NCI-H1417 (cell line): ENCODE measurements at places on chromosomes 5 and 9.

- DNase-seq, result no peak
Observed at GRCh38 chr5:5340206-5340729, 82.2 kb upstream of the ICE1 start.

DNA sequence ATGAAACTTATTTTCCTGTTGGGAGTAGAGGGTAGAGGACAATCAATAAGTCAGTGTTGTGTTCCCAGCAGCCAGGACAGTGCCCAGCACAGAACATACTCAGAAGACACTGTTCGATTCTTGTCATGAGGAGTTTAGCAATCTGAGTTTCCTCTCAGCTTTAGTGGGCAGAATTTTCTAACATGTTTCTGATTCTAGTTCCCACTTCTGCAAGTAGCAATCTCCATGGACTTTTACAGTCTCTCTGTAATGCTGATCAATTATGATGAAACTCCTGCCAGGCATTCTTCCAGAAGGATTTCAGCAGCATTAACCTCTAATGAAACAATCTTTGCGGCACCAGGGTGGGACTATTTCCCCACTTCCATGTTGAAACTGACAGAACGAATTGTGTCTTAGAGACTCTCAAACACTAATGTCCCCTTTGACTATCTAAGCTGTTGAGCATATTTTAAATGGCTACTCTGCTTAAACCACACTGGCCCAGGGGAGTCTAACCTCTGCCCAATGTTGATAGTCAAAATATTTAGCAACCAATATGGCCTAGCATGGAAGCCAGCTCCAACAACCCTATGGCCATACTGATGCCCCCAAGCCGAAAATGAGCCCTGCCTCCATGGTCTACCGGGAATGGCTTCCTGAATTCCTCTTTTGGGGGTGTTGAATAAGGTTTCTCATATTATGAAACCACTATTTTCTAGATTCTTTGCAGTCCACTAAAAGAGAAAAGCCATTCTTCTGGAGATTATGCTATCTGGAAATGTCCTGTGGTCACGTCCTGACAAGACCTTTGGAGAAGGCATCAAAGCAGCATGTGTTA, 484.3 kb downstream of the BNC2 start:
- DNase-seq, result no peak

GRCh38 chr9:32260151-32260862, 124.1 kb upstream of the ACO1 start:
- DNase-seq, result no peak

DNA sequence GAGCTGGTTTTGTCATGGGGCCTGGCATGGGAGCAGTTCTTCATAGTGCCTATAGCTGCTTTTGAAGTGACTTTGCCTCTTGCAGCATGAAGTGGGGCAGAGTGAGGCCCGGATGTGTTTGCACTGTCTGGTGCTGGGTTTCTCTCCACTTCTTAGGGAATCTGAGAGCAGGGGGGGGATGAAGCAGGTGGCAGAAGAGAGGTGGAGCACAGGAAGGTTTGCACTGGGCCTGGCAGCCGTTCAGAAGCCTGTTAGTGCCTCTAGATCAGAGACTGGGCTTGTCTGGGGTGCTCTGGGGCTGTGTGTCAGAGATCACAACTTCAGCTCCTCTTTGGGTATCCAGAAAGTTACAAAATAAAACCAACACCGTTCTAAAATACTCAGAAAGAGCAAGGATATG, 18.4 kb downstream of the USP20 start:
- no peak for DNase-seq

GRCh38 chr9:93569621-93570174, 6.7 kb upstream of the PHF2 start:
- no peak for DNase-seq

GRCh38 chr9:36721846-36722588, 149.3 kb downstream of the MELK start:
- no peak for DNase-seq

DNA sequence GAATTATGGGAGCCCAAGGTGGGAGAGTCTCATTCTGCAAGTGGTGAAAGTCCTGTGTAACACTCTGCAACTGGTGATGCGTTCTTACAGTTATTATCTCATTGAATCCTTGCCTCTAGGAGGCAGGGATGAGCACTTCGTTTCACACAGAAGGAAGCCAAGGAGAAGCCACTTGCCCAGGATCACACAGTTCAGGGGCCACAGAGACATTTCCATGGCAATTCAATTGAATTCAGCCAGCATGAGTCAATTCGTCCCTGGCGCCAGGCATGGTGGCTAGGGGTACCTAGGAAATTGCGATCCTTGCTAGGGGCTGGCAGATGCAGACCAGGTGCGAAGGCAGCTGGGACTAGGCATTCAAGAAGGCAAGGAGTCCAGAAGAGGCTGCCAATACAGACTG, 26.2 kb downstream of the LHX2 start:
- DNase-seq, result no peak

- no peak for DNase-seq
Observed at GRCh38 chr9:7287986-7288385, 511.6 kb downstream of the DMAC1 start.

DNA sequence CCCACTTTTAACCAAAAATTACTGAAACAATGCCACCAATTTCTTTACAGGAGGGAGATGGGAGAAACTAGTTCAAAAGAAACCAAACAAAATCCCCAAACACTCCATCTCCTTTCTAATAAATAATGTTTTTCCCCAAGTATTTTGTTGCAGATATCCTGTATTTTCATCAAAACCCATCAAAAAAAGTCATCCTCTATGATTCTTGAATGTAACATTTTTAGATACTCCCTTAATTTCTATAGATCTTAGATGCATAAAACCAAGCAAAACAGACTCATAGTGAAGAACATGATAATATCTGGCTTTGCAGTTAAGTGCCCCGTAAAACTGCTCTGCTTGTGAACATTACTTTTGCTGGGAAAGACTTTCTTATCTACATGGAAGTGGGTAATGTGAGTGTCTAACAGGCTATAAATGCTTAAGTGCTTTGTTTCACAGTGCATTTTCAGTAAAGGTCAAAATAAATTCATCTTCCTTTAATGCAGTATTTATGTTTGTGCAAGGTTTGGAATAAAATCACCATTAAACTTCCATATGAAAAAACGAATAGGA, 77.3 kb upstream of the TBCA start:
- DNase-seq, result no peak

GRCh38 chr5:1686016-1686802, 113.4 kb downstream of the MRPL36 start:
- no peak for DNase-seq

- DNase-seq, result no peak
Observed at GRCh38 chr5:130251931-130252330, 347.7 kb downstream of the CHSY3 start.

- no peak for DNase-seq
Observed at GRCh38 chr9:130158001-130158400, 14.2 kb upstream of the NCS1 start.

- no peak for DNase-seq
Observed at GRCh38 chr9:109320331-109320741, 523 bp downstream of the EPB41L4B start.

GRCh38 chr9:18482371-18482770, 8.4 kb downstream of the ADAMTSL1 start:
- no peak for DNase-seq

DNA sequence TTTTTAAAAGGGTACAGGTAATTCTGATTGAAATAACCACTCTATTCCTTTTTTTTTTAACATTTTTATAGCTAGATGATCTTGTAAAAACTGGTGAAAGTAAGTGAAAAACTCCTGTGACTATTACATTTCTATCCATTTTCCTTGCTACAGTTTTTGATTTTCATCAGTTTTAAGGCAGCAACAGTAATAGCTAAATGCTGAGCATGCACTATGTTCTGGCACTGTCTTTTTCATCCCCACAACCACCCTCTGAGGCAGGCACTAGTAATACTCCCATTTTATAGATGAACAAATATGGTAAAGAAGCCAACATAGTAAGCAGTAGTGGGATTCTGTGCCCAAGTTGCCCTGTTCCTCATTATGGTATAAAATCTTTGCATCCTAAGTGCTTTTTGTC, 113.0 kb upstream of the IL7R start:
- no peak for DNase-seq

DNA sequence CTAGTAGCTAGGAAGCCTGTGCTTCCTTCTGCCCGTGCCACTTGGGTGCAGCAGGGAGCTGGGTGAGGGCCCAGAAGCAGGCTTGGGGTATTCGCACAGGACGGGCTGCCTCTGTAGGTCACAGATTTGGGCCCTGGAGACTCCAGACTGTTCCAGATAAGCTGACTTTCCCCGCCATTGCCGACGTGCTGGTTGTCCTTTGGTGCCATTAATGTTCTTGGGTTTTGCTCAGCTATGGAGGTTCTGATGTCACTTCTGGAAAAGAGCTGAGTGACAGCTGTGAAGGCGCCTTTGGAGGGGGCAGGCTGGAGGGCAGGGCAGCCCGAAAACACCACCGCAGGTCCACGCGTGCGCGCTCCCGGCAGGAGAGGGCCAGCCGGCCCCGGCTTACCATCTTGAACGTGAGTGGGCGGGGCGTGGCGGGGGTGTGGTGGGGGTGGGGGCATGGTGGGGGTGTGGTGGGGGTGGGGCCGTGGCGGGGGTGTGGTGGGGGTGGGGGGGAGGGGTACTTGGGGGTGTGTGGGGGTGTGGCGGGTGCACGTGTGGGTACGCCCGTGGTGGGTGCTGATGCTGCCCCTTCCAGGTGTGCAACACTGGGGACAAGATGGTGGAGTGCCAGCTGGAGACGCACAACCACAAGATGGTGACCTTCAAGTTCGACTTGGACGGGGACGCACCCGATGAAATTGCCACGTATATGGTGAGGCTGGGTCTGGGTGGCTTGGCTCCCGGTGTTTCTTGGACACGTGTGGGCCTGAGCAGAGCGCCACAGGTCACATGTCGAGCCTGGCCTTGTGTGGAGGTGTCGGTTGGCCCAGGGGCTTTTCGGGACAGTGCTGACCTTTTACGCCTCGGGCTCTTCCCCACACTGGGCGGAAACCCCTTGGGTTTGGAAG, 79.6 kb downstream of the WNK2 start:
- DNase-seq, result no peak

GRCh38 chr5:76763136-76763535, 47.2 kb downstream of the F2R start:
- DNase-seq, result no peak

DNA sequence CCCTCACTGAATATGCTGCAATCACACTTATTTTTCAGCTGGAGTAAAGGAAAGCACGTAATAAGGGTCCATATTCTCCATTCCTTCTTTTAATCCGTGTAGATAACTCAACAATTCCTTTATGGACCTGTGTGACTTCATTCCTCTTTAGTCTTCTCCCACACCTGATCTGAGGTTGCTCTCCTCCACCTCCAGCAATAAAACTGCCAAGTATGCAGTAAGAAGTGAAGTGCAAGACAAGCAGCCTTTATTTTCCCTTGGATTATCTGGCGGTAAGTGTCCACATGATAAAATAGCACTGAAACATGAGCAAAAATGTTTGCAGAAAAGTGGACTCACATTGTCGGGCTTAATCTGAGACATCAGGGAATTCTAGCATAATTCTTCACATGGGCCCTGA, 13.8 kb downstream of the DEPDC1B start:
- DNase-seq, result no peak

- no peak for DNase-seq
Observed at GRCh38 chr9:91882627-91883026, 67.4 kb downstream of the ROR2 start.

GRCh38 chr9:34493972-34494535, 28.7 kb downstream of the ENHO start:
- no peak for DNase-seq

DNA sequence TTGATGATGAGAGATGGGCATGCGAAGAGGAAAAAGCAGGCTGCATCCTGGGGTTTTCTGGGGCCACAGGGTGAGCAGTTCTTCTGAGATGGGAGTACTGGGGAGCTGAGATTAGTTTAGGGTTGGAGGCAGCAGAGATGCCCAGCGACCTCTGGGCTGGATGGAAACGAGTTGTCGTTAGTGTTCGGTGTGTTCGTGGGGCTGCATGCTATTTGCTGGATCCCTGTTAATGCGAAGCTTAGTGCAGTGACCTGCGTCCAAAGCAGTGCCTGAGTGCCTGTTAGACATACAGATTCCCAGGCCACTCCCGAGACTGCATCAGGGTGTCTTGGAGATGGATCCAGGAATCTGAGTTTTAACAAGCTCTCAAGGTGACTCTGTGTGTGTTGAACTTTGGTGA, 201.3 kb downstream of the CACNA1B start:
- DNase-seq, result no peak

GRCh38 chr9:135608999-135609317, 30.4 kb downstream of the GLT6D1 start:
- no peak for DNase-seq

DNA sequence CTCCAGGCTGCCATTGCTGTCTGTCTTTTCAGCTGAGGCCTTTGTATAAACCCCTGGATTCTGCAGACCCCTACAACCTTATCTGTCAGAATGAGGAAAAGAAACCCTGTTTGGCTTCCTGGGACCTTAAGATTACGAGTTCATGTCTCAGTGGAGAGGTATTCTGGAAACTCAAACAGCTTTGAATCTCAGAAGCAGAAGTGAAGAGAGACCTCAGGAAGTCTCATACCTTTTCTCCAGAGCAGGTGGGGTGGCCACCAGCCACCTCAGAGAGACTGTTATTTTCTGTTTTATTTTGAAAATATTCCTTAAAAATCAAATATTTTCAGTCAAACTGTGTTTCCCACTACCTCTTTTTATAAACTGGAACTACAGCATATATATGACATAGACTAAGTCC, 457.5 kb downstream of the TMEM232 start:
- DNase-seq, result no peak

DNA sequence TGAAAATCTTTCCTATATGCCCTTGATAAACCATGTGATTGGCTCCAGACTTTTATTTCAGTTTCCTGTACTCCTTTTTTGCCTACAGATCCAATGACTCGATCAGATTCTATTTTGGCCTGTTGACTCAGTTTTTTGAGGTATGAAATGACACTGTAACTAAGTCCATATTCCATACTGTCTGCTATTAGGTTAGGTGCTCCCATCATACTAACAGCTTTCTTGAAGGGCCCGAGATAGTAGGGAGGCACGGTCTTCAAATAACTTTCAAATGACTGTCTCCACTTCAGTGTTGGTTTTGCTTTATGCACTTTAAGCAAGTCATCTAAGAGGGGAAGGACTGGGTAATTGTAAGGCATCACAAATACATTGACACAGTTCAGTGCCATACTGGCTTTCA, 295.4 kb upstream of the DAB2 start:
- DNase-seq, result no peak

DNA sequence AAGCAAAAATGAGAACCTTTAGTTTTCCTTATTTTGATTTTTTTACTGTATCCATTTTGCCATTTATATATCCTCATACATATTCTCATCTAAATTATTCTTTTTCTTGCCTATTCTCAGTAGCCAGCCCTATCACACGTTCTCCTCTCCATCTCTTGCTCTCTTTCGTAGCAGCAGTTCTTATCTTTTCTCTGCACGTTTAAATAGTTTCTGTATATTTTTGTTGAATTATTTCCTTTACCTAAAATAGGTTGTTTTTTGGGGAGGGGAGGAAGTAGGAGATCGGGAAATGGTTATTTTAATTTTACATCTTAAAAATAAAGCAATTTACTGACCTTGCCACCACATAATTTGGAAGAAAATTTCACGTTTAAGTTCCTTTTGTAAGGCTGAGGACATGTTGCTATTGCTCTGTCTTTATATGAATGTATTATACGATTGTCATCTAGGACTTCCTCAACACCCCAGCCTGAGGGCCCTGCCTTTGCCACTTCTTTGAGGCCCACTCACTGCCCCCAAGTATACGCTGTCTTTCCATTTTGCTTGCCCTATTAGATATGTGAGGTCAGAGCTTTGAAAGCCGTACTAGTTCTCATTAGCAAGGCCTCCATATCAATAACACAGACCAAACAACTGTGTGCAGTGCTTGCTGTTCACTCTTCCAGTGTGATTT, 140.3 kb downstream of the GNAQ start:
- no peak for DNase-seq
